ENCODE measurements at places on chromosomes 2 and 18.

- no peak for DNase-seq
Observed at GRCh38 chr2:105643405-105644173, 101.1 kb upstream of the NCK2 start.

DNA sequence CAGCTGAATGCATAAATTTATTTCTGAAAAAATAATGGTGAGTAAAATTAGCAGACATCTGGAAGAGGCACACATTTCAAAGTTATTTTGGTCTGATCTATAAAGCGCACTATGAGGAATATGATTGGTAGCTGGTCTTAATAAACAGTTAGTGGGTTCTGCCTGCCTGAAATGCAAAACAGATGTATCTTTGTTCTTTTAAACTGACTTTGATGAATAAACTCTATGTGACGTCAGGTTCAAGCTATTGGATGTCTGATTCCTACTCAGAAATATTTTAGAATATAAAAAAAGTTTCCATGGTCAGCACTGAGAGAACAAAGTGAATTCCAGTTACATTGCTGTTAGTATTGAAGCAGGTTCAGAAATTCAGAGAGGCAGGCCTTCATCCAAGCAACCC, 136.4 kb downstream of the TPGS2 start:
- no peak for DNase-seq

- DNase-seq: no peak
Observed at GRCh38 chr2:110993557-110994231, 127.0 kb upstream of the BCL2L11 start.

- DNase-seq: no peak
Observed at GRCh38 chr2:147712051-147712450, 132.8 kb upstream of the ACVR2A start.

- DNase-seq: no peak
Observed at GRCh38 chr2:146939991-146940685, 904.7 kb upstream of the ACVR2A start.

DNA sequence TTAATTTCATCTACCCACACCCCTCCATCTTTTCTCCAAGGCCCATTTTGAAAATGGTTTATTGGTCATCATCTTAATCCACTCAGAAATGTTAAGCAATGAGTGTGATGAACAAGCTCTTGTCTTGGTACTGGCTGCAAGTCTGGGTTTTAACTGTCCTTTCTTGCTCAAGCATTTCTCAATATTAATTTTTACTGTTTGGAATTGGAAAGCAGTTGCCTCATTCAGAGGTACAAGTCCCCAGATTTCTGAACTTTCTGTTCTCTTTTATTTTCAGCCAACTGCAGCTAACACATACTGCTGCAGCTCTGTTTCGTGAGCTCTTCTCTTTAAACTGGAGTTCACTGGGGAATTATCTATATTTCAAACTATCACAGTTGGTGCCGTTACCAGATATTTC, 99.4 kb upstream of the TEX51 start:
- no peak for DNase-seq

- no peak for DNase-seq
Observed at GRCh38 chr2:24329700-24330099, 30.6 kb downstream of the ITSN2 start.

GRCh38 chr2:150903461-150903860, 358.2 kb downstream of the RBM43 start:
- no peak for DNase-seq

DNA sequence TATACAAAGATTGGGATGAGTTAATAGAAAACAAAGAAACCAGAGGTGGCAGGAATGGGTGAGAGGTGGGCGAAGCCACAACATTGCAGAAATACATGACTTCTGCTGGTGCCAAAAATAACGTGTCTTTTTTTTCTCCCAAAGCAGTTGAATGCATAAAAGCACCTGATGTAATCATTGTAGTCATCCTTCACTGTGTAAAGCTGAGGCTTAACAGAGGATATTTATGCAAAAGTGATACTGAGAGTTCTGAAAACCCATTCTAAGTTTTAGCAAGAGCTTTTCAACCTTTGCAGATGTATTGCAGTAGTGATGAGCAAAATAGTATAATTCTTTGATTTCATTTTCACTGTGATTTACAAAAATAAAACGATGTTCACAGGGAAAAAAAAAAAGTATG, 173.0 kb downstream of the PTGR3 start:
- no peak for DNase-seq

GRCh38 chr2:166115589-166115988, 12.2 kb downstream of the SCN1A start:
- DNase-seq: no peak

DNA sequence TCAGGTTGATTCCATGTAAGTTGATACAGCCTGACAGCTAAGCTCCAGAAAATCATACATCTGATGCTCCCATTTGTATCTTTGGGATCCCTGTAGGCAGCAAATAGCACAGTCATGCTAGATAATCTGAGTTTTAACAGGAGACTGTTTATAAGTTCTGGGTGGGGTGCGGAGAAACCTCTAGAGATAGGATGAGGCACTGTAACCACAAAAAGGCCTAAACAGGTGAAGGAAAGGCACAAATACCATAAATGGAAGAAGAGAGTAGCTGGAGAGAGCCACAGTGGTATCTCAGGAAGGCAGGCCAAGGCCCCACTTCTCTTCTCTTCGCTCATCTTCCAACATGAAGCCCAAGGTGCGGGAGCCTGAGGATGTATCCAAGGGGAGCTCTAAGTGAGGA, 18.1 kb upstream of the B4GALT6 start:
- DNase-seq: no peak

DNA sequence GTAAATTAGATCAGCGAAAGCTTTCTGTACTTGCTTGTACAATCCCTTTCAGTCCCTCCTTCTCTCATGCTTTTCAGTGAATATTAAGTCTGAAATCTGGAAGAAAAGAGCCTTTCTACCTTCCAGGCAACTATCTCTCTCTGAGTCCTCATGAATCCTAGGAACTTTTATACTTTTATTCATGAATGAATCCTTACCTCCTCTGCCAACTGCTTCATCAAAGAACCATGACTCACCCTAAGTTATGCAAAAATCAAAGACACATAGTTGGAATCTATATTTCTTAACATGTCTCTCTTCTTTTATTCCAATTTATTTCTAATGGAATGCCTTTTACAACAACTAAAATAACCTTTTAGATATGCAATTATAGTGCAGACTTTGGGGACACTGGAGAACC, 394.2 kb downstream of the CLIP4 start:
- no peak for DNase-seq

- DNase-seq: no peak
Observed at GRCh38 chr2:172885996-172886395, 150.4 kb downstream of the RAPGEF4 start.

GRCh38 chr2:9714630-9715214, 83.9 kb upstream of the YWHAQ start:
- DNase-seq: no peak

DNA sequence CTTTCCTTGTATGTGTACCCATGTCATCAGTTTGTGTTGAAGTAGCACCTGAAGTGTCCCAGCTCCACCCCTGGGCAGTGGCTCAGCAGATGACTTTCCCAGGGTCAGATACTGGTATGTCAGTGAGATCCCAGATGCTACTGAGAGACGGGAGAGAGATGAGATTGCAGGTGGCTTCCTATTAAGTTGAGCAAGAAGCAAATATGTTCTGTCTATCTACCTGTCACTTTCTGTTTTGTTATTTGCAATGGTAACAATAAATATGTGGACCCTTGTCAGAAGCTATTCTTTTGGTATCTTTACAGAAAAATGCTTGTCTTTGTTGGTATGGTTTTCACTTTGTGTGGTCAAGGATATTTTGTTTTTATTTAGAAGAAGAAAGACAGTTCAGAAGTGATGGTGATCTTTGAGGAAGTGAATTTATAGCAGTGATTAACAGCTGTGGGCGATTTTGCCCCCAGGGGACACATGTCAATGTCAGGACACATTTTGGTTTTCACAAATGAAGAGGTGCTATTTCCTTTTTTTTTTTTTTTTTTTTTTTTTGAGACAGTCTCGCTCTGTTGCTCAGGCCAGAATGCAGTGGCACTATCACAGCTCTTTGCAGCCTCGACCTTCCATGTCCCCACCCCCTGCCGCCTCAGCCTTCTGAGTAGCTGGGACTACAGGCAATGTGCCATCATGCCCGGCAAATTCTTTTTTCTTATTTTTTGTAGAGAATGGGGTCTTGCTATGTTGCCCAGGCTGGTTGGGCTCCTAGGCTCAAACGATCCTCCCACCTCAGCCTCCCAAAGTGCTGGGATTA, 21.4 kb downstream of the MGAT5 start:
- DNase-seq: no peak

GRCh38 chr18:70280007-70280925, 8.6 kb upstream of the SOCS6 start:
- DNase-seq: no peak

DNA sequence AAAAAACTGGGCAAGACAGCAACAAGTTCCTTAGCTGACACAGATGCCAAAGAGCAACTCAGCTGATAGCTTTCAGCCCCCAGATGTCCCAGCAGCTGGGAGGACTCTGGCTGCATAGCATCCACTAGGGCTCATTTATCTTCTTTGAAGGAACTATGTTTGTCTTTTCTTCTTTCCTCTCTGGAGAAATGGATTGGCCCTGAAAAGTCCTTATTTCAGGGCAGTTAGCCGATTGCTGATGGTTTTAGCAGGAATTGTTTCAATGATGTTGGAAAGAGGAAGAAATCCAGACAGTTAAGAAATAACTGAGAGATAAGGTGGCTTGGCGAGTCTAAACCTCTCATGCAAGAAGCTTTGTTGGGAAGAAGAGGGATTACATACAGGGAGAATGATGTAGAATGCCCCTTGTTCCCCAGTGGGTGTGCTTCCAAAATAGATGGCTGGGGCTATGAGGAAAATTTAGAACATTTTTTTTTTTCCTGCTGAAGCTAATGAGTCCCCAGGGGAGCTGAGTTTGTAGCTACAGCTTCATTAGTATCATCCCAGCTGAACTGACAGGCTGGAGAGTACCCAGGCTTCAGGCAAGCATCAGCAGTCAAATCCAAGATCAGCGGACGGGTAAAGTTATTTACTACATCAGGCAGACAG, 33.6 kb upstream of the SERPINE2 start:
- no peak for DNase-seq

DNA sequence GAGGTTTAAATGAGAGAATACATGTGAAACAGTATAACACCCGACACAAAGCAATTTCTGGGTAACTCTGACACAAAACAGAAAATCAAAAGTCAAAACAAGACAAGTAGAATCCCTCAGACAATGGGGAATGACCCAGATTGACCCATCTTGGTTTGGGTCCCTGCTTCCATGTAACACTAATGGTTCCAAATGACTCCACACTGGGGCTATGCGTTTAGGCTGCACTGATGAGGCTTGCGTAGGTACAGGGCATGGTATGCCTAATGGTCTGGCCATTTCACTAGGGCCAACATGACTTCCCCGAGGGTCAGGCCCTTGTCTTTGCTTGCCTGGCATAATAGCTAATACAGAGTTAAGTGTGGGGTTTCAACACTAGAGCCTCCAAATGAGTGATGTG, 27.2 kb upstream of the NFE2L2 start:
- no peak for DNase-seq

- DNase-seq: no peak
Observed at GRCh38 chr18:52813635-52814416, 473.8 kb downstream of the DCC start.

DNA sequence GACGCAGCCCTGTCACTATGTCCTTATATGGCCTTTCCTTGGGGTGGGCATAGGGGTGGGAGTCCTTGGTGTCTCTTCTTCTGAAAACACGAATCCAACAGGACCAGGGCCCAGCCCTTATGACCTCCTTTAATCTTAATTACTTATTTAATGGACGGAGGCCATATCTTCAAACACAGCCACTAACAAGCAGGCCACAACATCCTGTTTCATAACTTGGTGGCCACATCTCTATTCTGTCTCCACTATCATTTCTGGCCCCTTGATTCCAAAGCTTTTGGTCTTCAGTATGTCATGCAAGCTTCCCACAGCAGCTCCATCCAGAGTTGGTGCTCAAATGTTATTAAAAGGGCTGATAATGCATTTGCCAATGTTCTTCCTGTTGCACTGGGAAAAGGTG, 287.3 kb upstream of the SMIM21 start:
- DNase-seq: no peak

DNA sequence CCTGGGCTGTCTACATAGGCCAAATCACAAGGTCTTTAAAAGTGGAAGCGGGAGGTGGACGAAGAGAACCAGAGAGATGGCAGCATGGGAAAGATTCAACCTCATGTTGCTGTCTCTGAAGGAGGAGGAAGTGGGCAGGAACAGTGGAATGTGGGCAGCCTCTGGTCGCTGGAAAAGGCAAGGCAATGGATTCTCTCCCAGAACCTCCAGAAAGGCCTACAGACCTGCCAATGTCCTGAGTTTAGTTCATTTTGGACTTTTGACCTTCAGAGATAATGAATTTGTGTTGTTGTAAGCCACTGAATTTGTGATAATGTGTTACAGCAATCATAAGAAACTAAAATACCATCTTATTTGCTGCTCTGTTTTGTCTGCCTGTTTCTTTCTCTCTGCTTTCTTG, 122.5 kb downstream of the RNF152 start:
- DNase-seq: no peak

DNA sequence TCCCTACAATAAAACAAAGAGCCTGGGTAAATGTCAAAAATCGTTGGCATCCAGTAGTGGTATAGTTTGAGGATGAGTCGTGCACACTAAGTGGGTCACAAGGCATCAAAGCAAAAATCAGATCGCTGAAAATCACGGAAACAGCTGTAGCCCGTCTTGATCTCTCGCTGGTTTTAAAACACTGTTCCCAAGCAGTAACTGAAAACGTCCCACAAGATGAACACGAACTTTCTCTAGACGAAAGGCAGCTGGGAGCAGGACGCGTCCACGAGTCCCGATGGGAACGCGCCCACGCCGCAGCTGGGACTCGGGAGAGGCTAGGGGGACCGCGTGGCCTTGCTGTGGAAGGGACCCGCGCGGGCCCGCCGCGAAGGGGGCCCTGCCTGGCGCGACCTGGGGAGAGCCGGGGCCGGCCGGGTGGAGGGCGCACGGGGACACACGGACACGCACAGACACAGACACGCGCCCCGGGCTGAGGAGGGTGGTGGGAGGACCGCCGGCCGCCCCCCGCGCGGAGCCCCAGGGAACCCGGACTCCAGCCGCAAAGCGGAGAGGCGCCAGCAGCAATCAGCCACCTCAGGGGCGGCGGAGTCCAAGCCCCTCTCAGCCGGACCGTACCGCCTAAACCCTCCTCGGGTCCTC, 651 bp downstream of the STK17B start:
- no peak for DNase-seq

GRCh38 chr2:62641936-62642335, 63.6 kb upstream of the EHBP1 start:
- DNase-seq: no peak

- DNase-seq: peak; percentile 99
Observed at GRCh38 chr2:30146337-30147195, at the start of gene YPEL5. YPEL5 (plus strand) TSS chr2:30147007; CDS start chr2:30156652, 9,645 bp downstream.

GRCh38 chr2:216690456-216690852, 4.9 kb downstream of the IGFBP5 start:
- no peak for DNase-seq

- no peak for DNase-seq
Observed at GRCh38 chr2:7027411-7027810, 110.2 kb downstream of the RNF144A start.

- no peak for DNase-seq
Observed at GRCh38 chr2:143148757-143149156, 19.5 kb downstream of the ARHGAP15 start.

Data from stimulated activated CD8-positive, alpha-beta memory T cell treated with anti-CD3 and anti-CD28 coated beads, Interleukin-7, amount 100 ng/mL, for 1 hour (primary cell).